CD4-positive, alpha-beta T cell treated with Interleukin-6 at 100 ng/mL for 8 hours (primary cell): ENCODE measurements at places on chromosomes 13 and 19.

- no peak for DNase-seq
Observed at GRCh38 chr13:103883164-103883563, 816.9 kb upstream of the SLC10A2 start.

DNA sequence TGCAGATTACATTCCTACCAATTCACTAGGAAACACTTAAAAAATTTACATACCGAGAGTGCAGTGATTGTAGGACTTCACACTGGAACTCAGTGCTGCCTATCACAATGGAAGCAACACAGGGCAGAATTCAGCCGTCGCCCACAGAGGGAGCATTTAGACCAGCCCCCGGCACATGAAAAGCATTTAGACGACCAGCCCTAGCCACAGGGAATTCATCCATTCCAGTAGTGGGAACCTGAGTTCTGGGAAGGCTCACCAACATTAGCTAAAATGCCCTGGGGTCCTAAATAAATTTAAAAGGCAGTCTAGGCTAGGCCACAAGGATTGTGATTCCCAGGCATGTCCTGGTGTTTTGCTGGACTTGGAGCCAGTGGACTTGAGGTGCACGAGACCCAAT is 155.2 kb downstream of the LIG4 start:
- no peak for DNase-seq

DNA sequence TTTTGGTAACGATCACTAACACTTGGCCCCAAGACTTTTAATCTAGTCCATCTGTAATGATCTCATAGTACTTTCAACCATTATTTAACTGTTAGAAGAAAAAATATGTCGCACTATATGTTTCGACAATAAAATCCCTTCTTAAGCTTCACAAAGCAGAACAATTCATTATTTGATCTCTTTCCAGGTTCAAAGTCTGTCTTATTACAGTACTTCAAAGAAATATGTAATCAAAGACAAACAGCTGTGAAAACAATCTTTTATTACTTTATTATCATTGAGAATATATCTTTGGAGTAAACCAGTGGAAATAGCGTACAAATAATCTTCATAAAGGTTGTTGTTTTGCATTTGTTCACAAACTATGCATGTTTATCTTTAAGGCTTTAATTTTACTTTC is 93.5 kb downstream of the DACH1 start:
- no peak for DNase-seq

DNA sequence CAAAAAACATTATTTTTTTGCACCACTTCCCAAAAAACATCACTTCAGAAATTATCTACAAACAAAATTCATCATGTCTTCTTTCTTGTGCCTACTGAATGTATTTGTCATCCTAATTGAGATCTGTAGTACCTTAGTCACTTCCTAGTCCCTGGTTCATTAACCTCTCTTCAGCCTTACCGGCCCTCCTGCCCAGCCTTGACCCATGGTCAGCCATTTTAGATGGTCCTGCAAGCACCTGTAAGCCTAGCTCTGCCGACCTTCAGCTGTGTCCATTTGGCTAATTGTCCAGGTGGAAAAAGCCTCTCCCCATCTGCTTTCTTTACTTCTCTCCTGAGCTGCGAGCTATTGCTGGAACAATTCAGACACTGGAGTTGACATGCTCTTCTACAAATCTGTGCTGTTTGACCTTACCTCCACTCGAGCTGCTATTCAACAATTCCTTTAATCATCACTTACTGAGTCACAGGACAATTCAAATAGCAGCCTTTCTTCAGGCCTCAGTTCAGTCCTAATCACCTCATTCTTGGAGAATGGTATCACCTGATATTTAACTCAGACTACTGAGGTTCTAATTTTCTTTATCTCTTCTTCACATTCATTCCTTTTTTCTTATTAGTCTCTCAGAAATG is 882.5 kb downstream of the PCDH9 start:
- no peak for DNase-seq

GRCh38 chr13:109761695-109762094 is 24.7 kb downstream of the IRS2 start:
- no peak for DNase-seq

DNA sequence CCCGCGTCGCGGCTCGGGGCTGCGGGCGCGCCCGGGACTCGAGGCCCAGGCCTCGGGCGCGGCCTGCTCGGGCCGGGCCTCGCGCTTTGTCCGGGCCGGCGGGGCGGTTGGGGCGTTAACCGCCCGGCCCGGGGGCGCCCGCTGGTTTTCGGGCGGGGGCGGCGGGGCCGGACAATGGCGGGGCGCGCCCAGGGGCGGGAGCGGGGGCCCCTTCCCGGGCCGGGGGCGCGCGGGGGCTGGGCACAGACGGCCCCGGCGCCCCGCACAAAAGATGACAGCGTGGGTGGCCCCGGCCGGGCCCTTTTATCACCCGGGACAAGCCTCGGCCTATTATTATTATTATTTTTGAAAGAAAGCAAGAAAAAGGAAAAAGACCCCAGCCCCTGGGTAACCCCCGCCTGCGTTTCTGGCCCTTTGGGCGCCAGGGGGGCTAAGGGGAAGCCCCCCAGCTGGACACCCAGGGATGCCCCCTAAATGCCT is 419 bp downstream of the KDM4B start:
- DNase-seq: no peak

- no peak for DNase-seq
Observed at GRCh38 chr13:107866032-107866940, 349.1 kb downstream of the LIG4 start.

DNA sequence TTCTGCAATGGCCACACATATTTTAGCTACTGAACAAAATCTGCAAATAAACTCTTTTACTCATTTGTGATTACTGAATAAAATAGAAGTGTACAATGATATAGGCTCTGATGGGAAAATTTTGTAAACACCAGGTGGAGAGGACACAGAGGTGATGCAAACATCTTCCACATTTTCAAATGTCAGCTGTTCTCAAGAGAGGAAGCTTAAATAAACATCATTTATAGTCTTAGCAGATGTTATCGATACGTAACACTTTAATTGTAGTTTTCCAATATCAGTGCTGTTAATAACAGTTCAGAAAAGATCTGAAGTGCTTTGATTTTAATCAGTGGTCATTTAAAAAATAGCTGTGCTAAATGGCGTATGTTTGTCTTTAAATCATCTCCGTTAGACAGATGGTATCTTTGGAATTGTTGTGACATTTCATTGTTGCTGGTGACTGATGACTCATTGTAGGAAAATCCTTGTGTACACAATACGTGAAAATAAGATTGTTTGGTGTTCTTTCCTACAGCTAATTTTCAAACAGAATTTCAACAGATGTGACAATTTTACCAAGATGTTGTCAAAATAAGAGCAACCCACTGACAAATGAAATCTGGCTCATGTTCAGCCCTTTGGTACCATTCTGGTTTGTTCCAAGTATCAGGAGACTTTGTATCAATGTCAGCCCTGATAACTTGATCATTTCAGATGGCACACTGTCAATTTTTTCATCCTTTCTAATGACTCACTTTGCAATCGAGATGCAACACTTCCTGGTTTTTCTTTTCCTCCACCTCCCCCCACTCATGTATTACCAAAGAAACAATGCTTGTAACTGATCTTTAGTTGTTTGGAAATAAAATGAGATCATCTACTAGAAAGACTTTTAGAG is 516.0 kb downstream of the DCT start:
- DNase-seq: no peak

GRCh38 chr19:1161716-1162115 is 12.4 kb downstream of the SBNO2 start:
- DNase-seq: no peak

DNA sequence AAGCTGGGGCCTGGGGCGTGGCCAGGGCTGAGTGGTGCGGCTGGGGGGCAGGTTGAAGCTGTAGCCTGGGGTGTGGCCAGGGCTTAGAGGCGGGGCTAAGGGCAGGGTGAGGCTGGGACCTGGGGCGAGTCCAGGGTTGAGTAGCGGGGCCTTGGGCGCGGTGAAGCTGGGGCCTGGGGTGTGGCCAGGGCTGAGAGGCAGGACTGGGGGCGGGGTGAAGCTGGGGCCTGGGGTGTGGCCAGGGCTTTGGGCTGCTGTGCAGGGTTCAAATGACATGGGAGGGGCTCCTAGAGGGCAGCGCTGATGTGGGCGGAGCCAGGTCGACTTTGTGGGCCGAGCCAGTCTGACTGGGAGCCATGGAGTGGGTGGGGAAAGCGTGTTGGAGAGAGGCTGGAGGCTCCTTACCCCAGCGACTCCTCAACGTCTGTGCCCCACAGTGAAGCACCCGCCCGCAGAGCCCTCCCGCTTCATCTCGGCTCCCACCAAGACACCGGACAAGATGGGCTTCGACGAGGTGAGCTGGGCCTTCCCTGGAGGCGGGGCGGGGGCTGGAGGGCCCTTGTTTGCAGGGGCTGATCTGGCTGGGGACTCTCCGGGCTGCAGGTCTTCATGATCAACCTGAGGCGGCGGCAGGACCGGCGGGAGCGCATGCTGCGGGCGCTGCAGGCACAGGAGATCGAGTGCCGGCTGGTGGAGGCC is 21.5 kb downstream of the COLGALT1 start:
- no peak for DNase-seq

DNA sequence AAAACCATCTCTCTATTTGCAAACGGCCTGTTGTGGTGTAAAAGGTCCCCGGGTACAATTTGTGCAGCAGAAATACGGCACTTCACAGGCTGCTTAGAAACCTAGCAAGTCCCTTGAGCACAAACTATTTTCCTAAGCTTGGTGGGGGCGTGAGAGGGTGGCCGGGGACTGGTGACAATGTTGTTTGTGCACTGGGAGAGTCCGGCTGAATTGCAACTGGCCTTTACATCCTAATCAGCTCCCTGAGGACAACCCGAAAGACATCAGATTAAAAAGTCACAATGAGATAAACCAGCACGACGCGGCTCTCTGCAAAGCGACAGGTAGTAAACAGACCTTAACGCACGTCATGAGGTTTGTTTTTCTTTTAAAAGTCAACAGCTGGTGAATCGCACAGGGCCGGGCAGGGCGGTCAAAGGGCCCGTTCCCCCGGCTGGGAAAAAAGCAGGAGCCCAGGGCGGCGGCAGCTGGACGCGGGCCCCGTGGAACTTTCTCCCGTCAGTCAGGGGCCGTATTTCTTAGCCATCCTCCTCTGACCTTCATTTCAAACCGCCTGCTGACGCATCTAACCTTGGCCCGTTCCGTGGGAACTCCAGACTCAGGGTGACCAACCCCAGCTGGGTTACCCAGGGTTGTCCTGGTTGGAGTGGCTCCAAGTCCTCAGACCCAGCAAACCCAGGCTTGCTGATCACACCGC is 112.3 kb downstream of the GADD45B start:
- no peak for DNase-seq

DNA sequence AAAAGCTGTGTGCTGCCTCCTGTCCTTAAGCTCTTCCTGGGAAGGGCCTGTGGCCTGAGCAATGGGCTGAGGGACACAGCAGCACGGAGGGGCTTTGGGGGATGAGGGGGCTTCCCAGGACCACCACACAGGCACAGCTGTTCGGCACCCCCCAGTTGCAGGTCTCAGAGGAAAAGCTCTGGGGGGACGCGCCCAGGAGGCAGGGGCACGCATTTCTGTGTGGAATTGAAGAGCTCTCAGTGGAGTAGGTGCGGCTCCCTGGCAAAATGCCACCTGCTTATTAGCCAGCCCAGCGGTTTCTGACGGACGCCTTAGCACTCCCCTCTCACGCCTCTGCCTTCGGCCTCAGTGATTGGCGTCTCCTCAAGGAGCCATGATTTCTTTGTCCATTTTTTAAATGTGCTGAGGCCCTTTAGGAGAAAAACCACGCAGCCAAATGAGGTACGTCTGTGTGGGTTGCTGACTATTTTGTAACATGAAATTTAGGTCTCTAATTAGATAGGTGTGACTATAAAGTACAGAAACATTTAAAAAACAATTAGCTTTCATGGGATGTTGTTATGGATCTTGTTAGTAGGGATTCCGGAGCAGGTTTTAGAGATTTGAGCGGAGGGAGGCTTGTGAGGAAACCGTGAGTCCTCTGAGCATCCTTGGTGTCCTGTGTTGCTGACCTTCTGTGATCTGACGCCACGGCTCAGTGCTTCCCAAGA is 4.0 kb downstream of the MCF2L start:
- no peak for DNase-seq

GRCh38 chr13:105442949-105443699 is 1092.3 kb downstream of the EFNB2 start:
- DNase-seq: no peak

- DNase-seq: no peak
Observed at GRCh38 chr13:80871481-80871880, 530.6 kb upstream of the SPRY2 start.

DNA sequence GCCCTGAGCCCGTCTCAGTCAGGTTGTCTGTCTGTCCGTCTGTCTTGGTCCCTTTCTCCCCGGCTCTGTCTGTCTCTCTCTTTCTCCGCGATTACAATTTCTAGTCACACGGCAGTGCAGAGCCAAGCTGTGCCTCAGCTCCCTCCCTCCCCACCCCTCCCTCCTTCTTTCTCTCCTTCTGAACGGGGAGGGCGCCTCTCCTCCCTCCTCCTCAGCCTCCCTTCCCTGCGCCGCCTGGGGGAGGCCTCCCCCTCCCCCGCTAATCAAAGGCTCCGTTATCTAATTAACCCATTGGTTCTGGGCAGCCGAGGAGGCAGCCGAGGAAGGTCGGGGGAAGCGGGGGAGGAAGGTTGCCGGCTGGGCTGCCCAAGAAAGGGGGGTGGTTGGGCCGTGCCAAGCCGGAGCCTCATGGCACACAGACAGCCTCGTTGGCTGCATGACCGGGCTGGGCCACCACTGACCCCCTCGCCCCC is 16.5 kb downstream of the LRRC4B start:
- no peak for DNase-seq

GRCh38 chr13:48194379-48194754 is 38.6 kb upstream of the ITM2B start:
- no peak for DNase-seq

DNA sequence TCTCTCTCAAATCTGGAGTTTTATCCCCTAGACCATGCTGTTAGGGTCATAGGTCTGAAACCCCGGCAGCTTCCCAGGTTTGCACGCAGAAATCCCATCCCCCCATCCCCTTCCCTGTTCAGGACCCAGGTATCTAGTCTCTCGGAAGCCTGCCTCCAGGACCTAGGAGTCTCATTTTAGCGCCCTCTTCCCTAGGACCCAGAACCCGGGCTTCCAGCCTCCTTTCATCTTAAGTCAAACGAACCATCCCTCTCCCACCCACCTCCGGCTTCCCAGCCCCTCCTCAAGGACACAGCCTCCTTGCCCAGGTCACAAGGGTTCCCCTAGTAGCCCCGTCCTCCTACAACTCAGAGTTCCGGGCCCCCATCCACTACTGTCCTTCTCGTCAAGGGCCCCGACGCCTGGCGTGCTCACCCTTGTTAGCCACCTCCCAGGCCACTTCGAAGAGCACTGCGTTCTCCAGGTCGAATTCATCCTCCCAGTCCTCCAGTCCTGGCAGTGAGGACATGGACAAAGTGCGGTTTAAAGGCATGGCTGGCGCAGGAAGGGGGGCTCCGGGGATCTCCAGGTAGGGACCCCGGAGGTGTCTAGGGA is 431 bp downstream of the GYS1 start:
- DNase-seq: no peak

- no peak for DNase-seq
Observed at GRCh38 chr19:48182434-48182833, 12.0 kb downstream of the ZSWIM9 start.

GRCh38 chr19:16198370-16198651 is 600 bp downstream of the AP1M1 start:
- no peak for DNase-seq

- no peak for DNase-seq
Observed at GRCh38 chr13:62320129-62321108, 904.8 kb upstream of the PCDH20 start.

GRCh38 chr13:26976313-26976712 is 195.3 kb downstream of the USP12 start:
- DNase-seq: no peak
